ENCODE measurements at places on chromosomes 2 and 18.

DNA sequence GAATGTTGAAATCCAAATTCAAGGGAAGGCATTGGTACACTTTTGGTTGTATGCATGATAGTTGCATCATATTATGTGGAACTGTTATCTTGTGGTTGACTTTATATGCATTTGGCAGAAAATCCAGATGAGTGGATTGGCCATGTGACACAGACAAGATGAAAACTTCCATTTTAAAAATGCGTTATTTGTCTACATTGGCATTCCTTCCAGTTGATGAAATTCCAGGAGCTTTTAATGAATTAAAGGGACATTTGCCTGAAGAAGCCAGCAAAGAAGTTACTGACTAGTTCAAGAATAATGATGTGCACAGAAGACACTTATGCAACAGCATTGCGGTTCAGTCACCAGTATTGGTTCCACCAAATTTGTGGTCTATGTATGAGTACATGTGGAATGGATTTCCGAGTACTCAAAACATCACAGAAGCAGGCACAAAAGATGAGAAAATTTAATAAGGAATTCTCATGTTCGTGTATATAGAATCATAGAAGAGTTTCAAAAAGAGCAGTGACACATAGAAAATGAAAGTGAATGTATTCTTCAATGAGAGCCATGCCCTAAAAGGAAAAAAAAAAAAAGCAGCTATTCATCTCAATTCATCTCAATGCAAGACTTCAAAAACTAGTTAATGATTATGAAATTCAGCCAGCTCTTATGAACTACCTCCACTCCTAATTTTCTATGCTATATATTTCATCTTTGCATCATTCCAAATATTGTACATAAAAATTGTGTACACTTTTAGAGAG, 232.1 kb downstream of the RBM43 start:
- no peak for DNase-seq

- no peak for DNase-seq
Measured at GRCh38 chr2:234483568-234484251, 13.2 kb downstream of the ARL4C start.

- no peak for DNase-seq
Measured at GRCh38 chr18:42931491-42931890, 184.0 kb downstream of the RIT2 start.

- DNase-seq = no peak
Measured at GRCh38 chr2:202760848-202761247, 110.7 kb downstream of the ICA1L start.

- no peak for DNase-seq
Measured at GRCh38 chr2:12376025-12376424, 340.7 kb upstream of the TRIB2 start.

DNA sequence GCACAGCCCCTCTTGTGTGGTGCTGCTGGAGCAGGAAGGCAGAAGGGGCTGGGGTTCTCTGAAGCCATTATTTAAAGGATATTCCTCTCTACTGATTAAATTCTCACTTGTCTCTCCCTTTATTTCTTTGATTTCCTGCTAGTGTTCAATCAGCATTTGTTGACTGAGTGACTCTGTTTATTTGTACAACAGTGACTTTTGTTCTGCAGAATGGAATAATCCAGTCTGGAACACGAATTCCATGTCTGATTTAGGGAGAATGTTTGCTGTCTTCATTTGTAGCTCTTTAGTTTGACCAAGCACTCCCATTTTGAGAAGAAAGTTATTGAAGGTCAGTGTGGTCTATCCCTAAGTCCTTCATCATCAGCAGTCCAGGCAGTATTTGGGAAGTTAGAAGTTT, 141.2 kb downstream of the SETBP1 start:
- no peak for DNase-seq

- DNase-seq = no peak
Measured at GRCh38 chr2:240387669-240388358, 47.6 kb upstream of the GPC1 start.

- no peak for DNase-seq
Measured at GRCh38 chr2:189631849-189632248, 29.4 kb upstream of the ASNSD1 start.

DNA sequence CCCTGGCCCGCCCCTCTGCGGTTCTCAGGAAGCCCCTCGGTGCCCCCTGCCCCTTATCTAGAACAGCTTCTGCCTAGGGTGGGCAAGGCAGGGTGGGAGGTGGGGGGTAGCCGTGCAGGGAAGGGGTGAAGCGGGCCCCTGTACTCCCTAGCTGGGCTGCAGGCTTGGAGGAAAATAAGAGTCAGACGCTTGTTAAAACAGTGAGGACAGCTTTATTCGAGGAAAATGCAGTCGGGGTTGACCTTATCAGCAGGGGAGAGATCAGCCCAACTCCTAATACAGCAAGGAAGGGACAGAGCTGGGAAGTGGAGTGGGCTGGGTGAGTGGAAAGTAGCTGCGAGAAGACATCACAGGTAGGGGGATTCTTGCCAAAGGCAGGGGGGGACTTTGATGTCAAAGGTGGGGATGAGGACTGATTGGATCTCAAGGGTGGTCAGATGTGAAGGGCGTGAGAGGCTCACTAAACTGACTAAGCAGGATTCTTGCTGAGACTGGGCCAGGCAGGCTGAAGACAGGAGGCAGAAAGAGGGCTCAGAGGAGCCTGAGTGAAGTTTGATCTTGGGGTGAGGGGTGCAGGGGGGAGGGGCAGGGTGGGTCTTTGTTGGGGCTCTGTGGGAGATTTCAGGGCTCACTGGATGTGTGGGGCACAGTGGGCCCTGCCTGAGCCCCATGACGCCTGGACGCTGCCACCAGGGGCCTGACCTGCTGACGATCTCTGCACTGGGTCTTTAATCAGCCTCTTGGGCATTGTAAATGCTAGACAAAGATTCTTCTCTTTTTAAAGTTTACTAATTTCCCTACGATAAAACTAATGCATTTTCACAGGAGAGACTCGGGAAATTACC, 29.9 kb downstream of the HPCAL1 start:
- no peak for DNase-seq

DNA sequence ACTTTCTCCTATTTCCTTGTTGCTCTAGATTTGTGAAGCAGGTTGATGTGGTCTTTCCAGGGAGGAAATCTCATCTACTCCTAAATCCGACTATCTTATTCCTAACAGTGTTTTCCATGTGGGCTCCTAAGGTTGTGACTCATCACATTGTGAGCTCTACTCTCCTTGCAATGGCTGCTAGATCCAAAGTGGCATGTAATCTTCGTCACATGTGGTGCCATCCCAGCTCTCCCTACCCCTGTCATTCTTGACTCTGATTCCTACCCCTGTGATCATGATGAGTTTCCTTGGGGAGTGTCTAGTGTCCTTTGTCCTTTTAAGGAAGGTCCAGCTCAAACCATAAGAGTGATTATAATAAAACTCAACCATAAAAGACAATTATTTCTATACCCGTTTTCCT, 47.3 kb upstream of the GULP1 start:
- DNase-seq = no peak

GRCh38 chr2:122423934-122424333, 668.5 kb downstream of the TSN start:
- DNase-seq = no peak

DNA sequence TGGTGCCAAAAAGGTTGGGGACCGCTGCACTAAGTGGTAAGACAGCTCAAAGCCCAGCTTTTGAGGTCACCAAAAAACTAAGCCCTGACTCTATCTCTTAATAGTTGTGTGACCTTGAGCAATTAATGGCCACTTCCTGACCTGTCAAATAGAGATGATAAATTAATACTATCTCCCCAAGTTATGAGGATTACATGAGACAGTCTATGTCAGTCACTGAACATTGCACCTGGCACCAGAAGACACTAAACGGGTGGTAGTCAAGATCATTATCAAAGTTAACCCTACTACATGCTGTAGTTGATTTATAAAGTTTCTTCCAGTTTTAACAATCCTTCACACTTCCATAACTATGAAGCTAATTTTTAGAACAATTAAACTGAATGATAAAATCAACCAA, 36.5 kb downstream of the STPG4 start:
- DNase-seq = no peak

DNA sequence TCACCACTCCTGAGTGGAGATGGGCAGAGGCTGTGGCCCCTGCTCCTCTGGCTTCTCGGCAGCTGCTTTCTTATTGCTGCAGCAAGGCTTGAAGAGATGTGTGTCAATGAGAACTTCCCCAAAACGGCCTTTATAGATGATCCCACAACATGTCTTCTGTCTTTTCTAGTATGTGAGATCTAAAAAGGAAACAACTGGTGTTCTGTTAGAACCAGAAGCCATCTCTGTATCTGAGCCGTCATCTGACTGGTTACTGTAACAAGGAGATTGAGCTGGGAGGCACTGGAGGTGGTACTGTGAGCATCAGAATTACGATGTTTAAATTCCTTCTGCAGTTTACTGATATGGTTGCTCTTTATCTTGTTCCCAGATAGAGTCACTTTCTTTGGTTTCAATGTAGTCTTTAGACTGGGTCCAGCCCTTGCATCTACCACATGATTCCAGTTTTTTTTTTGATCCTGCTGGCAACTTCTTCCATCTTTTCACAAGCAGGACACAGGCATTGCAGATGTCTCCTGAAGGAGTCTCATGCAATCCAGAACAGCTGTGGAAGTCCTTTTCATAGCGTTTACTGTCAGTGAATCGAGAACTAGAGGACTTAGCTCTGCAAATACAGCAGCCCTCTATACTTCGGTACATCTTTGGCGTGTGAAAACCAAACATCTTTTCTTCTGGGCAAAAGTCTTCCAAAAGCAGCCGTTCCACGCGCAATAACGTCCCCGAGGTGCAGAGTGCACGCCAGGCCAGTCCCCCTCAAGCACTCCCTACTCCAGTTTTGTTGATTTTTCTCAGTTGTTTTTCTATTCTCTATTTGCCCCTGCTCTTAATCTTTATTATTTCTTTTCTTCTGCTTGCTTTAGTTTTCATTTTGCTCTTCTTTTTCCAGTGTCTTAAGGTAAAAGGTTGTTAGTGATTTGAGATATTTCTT, 29.7 kb downstream of the TAF4B start:
- no peak for DNase-seq

DNA sequence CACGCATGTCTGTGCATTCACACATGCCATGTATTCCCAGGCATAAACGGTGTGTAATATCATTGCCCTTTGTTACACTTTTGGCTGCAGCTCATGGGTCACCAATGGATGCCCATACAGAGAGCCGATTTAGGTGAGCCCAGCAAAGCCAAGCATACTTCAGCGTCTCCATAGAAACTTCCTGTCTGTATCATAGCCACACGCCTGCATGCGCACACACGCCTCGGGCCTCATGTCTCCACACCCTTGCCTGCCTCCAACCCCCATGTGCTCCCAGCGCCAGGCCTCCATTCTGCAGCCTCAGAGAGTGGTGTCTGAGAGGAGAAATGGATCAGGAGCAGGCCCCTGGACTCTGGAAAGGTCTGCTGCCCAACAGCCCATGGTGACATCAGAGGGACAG, 33.5 kb upstream of the SELENOI start:
- DNase-seq = no peak

DNA sequence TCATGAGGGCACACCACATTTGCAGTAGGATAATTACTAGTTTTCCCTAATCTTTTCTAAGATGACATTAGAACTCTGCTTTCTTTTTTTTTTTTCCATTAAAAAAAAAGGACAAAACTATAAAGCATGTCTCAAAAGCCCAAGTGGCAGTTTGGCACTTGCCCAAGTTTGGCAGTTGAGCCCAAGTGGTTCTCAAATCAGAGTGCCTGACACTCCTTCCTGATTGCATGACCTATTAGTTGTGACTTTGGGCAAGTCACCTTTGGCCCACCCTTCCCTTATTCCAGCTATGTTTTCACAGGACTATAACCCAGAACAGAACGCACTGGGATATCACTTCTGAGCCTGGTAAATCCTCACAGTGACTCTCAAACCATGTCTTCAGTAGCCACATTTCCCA, 273.0 kb downstream of the CCDC85A start:
- DNase-seq = no peak

DNA sequence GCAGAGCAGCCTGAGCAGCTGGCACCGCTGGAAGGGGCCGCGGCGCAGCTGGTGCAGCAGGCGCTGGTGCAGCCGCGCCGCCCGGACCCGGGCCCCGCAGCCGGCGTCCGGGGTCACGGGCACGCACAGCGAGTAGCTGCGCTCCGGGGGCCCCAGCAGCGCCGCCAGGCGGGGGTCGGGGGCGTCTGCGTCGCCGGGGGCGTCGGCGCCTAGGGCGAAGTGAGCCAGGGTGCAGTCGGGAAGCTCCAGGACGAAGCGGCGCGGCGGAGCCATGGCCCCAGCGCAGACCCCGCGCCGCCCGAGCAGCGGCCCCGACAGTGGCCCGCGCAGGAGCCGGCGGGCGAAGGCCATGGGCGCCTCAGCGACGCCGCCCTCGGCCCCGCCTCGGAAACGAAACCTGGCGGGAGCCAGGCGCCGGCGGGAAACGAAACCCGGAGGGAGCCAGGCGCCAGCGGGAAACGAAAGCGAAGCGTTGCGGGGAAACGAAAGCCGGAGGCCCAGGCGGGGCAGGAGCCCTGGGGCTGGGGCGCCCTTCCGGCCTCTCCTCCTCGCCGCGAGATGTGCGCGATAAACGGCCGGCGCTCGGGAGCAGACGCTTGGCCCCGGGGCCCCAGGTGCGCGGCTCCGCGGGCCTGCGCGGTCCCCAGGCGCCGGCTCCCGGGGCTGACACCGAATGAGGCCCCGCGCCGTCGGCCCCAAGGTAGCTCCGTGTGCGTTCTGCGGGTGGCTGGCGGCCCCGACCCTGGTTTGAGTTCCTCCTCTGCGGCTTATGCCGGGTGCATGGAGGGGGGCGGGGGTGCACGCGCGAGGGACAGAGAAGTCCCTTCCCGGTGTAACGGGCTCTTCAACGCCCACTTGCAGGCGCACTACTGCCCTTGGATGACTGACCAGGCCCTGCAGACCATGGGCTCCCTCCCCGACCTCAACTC, at the start of gene CMPK2:
Gene CMPK2, minus strand, starts transcription at position 562 of the 929 bp plus-strand sequence. Its CDS starts 211 bp downstream, at position 351.
- no peak for DNase-seq

DNA sequence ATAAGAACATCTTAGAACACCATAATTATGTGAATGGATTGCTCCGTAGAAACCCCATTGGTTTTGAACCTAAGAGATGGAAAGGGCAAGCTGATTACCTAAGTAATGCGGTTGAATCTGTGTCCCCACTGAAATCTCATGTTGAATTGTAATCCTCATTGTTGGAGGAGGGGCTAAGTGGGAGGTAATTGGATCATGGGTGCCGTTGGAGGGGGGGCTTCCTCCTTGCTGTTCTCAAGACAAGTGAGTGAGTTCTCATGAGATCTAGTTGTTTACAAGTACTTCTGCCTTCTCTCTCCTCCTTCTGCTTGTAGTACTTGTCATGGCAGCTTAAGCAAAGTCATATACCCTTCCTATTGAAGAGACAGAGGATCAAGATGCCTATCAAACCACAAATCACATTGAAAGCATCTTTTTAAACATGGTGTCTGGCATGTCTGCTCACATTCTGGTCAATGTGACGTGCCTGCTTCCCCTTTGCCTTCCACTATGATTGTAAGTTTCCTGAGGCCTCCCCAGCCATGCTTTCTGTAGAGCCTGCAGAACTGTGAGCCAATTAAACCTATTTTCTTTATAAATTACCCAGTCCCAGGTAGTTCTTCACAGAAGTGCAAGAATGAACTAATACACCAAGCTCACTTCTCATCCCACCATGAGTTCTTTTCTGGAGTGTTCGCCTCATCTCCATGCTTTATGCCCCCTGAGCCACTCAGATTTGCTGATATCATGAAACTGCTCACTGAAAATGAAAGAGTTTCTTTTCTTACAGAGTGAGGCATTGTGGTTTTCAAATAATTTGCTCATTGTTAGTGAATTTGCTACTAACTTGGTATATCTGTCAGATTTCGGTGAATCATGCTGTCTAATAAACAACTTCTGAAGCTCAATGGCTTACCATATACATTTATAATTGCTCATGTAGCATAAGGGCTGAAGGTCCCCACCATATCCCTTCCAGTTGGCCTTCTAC, 23.6 kb downstream of the KCNE4 start:
- DNase-seq = no peak

GRCh38 chr2:200625282-200625681, 39.5 kb downstream of the AOX1 start:
- DNase-seq = no peak
